ENCODE measurements at places on chromosomes 2 and 18.

GRCh38 chr2:101781791-101782426, 84.4 kb downstream of the MAP4K4 start:
- no peak for DNase-seq

GRCh38 chr2:191846515-191847476, at the start of gene CAVIN2:
CAVIN2 (minus strand) TSS chr2:191847088; CDS start chr2:191846925, 163 bp downstream.
- no peak for DNase-seq

- no peak for DNase-seq
These were observed 94.6 kb downstream of the PHLPP1 start for GRCh38 chr18:62809900-62810299.

DNA sequence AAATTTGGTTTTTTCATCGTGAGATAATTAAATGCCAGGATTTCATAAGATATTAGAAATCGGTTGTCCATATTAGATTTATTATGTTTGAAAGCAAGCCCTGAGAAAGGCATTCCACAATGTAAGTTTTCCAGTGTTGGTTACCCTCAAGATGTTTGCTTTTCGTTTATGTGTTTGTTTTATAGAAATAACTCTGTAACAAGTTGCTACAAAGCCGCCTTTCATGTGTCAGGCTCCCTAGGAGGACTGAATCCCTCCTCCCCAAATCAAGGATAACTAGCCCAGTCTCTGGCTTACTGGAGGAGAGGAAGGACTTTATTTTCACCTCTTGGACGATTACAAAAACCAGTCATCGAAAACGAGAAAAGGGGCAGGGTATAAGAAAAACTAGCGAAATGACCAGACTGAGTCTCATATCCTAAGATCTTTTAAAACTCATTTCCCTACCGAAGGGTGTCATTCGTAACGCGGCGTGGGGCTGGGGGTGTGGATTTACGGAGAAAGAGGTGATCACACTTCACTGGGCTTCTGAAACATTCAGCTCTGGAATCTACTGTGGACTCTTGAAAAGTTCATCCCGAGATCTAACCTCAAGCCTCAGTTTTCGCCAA, 1.0 kb upstream of the PEX13 start:
- no peak for DNase-seq

DNA sequence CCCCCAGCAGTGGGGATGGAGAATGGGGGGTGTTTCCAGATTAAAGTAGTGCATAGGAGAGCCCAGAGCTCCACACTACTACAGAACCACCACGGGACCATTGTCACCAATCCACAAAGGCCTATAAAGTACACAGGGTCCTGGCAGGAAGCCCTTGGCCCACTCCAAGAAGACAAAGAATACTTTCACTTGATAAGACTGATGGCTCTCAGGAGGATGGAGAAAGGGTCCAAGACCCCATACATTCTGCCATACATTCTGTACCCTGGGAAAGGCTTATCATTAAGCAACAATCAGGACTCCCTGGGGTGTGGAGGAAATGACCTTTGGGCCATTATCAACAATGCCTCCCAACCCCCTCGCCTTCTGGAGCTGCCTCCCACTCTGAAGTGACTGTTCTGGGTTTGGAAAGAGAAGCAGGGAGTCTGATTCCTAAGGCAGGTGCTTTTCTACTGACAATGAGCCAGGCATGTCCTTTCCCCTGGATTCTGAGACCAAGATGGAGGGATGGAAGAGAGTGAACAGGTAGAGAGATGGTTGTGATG, 85.4 kb downstream of the XDH start:
- DNase-seq: no peak

- no peak for DNase-seq
These were observed 157.1 kb downstream of the TRABD2A start for GRCh38 chr2:84723831-84724230.

GRCh38 chr2:227848146-227848545, 23.3 kb upstream of the DAW1 start:
- no peak for DNase-seq

GRCh38 chr18:65822826-65823225, 72.0 kb downstream of the CDH7 start:
- DNase-seq: no peak

DNA sequence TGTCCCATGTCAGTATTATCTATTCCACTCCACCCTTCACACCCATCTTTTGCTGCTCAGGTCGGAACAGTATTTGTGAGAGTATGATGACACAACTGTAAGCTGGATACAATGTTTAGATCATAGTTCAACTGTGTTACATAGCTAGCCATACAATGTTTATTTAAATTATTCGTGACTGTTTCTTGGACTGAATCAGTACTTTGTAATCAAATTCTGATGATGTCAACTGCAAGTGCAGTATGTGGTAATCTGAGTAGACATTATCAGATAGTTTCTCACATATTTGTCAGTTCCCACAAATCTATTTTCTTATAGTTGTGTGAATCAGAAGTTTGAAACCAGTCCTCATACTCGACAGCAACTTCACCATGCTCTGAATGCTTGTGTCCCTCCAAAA, 177.6 kb downstream of the ZNF407 start:
- no peak for DNase-seq

DNA sequence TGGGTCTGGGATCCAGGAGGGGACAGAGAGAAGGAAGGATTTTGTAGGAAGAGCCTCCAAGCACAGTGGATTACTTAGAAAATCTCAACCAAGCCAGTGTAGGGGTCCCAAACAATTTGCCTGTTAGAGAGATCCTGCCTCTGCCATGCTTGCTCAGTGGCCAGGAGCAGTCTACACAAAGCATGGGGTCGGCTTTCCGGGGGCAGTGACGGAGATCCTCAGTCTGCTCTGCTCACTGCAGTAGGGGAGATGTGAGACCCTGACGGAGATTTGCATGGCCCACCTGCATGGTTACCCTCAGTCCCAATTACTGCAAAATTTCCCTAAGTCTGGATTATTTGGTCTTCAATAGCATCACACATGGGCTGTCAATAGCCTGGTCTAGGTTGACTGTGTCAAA, 385.2 kb downstream of the CMPK2 start:
- no peak for DNase-seq

GRCh38 chr2:86176597-86176996, 18.7 kb downstream of the IMMT start:
- no peak for DNase-seq

DNA sequence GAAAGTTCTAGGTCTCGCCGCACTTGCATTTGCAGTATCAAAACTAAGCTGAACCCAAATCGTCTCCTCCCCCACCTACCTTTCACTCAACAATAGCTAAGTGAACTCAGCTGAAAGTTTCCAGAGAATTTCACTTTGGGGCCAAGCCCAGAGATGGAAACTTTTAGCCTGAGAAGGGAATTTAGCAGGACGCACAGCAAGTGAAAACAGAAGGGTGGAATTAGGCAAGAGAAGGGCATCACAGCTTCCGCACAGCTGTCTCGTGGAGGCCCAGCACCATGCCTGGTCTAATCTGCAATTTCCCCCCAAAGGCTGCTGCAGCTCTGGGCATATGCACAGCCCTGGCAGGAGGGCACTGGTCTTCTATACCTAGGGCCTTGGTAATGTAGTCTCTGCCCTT, 262.0 kb downstream of the TNS1 start:
- no peak for DNase-seq

DNA sequence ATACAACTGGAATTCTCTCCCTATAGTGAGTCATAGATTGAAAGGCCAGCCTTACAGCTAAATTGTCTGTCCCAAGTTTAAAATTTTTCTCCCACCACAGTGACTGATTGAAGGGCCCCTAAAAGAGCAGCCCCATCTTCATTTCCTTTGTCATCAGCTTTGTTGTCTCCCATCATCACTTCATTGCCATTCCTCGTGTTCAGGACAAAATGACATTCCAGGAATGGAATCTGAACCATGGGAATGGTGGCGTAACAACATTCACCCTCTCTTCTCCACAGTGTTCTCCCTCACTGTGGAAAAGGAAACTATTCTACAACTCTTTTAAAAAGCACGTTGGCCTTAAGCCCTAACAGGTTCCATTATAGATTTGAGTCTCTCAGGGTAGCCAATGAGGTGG, 52.1 kb downstream of the PSTPIP2 start:
- no peak for DNase-seq

DNA sequence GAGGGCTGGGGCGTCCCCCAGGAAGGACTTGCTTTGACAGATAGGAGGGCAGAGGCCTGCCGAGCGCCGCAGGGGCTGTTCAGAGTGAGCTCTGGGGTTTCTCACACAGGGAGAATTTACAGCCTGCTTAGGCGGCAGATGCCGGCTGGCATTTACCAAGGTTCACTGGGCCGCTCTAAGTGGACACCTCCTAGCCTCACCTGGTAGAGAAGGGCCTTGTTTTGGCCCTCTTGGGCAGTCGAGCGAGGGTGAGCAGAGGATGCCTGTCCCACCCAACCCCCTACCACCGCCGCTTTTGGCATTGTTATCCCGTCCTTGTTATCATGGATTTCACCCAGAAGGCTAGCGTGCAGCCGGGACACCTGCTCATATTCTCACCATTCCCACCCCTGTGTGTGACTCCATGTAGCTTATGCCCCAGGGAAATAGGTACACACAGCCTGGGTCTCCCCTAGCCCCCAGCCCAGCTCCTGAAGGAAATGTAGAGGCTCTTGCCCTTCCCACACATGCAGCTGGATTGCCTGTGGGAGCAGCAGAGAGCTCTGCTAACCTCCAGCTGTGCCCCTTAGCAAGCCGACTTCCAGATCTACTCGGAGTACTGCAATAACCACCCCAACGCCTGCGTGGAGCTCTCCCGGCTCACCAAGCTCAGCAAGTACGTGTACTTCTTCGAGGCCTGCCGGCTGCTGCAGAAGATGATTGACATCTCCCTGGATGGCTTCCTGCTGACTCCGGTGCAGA, 52.4 kb downstream of the FAM168B start:
- no peak for DNase-seq

DNA sequence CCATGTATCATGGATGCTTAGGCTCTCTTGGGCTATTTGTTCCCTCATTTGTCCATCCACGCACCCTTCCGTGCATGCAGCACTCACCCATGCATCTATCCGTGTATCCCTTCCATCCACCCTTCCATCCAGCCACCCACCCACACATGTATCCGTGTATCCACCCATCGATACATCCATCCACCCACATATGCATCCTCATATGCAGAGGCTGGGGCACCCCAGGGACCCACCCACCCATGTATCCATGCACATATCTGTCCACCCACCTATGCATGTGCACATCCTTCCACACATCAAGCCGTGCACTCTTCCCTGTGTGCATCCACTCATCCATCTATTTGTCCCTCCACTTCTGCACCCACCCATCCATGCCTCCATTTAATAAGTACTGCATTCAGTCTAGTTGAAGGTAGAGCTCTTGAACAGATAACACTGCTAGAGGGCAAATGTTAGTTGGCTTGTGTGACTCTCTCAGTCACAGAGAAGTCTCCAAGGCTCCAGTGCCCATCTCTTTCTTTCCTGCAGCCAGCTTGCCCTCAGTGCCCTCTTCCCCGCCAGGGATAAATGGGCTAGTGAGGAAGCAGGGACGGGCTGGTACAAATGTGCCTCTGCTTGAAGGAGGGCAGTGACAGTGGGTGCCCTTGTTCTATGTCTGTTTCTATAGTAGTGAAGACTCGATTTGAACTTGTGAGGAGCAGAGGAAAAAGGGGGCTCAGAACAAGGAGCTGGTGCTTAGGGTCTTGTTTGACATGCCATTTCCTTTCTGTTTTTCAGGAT, 61.5 kb downstream of the EMILIN2 start:
- no peak for DNase-seq

DNA sequence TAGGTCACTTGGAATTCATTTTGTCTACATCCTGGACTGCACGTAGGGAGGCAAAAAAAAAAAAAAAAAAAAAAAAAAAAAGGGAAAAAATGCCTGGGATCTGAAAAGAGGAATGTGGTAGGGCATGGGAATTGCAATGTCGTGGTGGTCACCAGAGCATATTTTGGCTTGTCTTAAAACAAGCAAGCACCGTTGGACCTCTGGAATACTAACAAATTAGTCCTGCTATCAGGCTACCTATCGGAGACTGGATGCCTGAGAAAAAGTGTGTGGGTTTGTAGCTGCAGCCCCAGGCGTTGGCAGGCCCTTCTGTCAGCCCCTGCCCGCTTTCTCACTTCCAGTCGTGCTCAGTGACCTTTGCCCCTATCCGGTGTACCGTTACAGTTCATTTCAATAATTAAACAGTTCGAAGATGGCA, 588.5 kb upstream of the ZEB2 start:
- DNase-seq: no peak

DNA sequence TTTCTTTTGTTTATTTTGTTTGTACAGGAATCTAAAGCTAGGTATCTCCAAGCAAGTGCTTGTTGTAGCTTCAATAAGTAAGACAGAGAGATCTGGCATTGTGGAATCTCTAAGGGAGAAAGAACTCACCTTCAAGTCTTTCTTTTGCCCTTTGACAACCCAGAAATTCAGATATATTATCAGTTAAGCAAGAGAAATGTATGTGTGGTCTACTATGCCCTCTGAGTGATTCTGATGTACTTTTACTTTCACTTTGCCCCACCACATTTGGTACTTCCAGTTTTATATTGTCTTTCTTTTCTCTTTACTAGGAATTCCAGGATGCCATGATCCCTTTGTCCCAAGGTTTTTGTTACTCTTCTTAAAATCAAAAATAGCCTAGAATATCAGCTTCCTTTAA, 259.6 kb upstream of the PIK3C3 start:
- no peak for DNase-seq

- DNase-seq: no peak
These were observed 239.3 kb downstream of the GBX2 start for GRCh38 chr2:235928751-235929370.

DNA sequence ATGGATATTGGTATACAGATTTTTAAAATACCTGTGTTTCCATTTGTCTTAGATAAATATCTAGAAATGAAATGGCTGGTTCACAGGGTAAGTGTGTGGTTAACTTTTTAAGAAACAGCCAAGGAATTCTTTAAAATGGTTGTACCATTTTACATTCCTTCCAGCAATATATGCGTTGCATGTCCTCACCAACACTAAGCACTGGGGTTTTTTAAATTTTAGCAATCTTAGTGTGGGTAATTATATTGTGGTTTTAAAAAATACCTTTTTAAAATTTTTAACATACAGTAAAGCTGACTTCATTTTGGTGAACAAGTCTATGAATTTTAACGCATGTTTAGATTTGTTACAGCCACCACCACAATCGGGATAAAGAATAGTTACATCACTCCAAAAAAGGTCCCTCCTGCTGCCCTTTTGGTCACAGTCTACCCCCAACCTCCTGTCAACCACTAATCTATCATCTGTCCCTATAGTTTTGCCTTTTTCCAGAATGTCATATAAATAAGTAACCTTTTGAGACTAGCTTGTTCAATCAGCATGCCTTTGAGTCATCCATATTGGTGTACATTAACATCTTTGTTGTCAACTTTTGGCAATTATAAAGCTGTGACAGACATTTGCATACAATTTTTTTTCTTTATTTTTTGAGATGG, 128.1 kb upstream of the MSTN start:
- DNase-seq: no peak

- DNase-seq: no peak
These were observed 95.3 kb downstream of the FSIP2 start for GRCh38 chr2:185833864-185834263.

GRCh38 chr2:133377599-133377998, 190.7 kb downstream of the NCKAP5 start:
- DNase-seq: no peak

DNA sequence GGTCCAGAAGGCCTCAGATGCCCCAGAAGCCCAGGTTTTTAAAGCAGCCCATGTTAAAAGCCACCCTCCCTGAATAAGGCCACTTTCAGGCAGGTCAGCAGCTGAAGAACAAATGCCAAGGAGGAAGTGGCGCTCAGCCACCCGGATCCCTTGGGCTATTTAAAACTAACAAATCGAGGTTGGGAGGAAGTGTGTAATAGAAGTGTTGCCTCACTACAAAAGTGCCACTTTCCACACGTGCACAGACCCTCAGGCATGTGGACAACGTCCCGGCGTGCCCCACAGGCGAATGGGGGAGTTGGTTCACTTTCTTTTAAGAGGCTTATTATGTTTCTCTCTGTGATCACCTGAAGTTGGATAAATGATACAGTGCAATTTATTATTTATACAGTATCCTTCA, 173.8 kb upstream of the SALL3 start:
- DNase-seq: no peak
